AG04450 (cell line): ENCODE measurements at places on chromosomes 7 and 10.

- DNase-seq: peak; percentile 32
Observed at GRCh38 chr7:130009848-130010688, 41.1 kb downstream of the ZC3HC1 start.

DNA sequence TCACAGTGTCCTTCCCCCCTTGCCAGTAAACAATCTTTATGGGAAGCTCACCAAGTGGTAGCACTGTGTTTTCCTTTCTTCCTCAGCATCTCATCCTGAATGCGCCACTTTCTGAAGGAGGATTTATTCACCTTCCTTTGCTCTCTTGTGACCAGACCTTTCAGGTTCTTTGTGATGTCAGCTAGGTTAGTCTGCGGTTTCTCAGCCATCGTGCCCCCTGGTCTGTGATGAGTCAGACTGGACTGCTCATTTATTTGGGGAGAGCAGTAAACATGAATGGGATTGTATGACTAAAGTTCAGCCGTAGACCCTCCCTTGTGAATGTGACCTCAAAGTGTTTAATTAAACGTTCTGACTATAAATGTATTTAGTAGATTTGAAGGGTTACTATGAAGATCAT, 235.1 kb upstream of the CELF2 start:
- no peak for DNase-seq

GRCh38 chr7:18721429-18721828, 225.9 kb downstream of the HDAC9 start:
- no peak for DNase-seq

- DNase-seq: no peak
Observed at GRCh38 chr7:151964951-151965350, 8.7 kb downstream of the GALNTL5 start.

- DNase-seq: no peak
Observed at GRCh38 chr7:77506899-77507298, 30.2 kb upstream of the PTPN12 start.

DNA sequence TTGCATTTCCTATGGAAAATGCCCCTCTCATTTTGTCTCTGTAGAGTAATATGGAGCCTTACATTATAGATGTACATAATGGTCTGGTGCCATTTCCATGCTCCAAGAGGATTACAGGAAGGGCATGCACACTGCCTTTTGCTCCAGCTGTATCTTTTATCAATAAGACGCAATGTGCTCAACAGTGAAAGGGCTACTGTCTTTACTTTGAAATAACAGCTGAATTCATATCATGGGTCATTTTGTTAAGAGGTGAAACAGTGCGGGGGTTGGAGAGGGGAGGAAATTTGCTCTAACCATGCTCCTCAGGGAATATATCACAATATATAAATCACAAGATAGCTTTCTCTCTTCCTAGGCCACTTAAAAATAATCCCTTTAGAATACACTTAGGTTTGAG, 77.7 kb downstream of the ICA1 start:
- no peak for DNase-seq

- no peak for DNase-seq
Observed at GRCh38 chr7:54738737-54739136, 20.3 kb downstream of the SEC61G start.

- no peak for DNase-seq
Observed at GRCh38 chr10:88991161-88991898, 732 bp downstream of the FAS start.

DNA sequence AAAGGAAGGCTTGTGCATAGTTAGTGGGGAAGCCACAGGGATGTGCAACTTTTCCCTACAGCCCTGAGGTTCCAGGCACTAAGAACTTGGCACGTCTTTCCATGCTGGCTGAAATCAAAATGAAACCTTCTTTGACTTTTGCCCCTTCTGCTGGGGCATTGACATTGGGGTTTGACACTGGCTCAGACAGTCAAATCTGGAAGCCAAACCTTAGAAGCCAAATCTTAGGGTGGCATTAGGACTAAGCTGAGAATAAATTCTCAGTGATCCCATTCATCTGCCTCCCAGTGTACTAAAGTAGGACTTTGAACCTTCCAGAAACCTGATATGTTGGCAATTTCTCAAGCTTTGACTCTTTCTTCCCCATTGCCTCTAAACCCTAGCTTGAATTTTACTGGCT, 31.3 kb upstream of the INSYN2A start:
- DNase-seq: no peak

- peak; percentile 29 for DNase-seq
Observed at GRCh38 chr10:74432841-74433594, 282.0 kb downstream of the ADK start.
